ENCODE measurements at places on chromosomes 3 and 15.

- no peak for DNase-seq
These were observed 279.4 kb downstream of the RSL24D1 start for GRCh38 chr15:54917312-54917711.

- no peak for DNase-seq
These were observed 769.4 kb upstream of the GOLIM4 start for GRCh38 chr3:168865022-168865551.

GRCh38 chr3:196268284-196269163 lies 19.0 kb downstream of the PCYT1A start:
- DNase-seq = no peak

DNA sequence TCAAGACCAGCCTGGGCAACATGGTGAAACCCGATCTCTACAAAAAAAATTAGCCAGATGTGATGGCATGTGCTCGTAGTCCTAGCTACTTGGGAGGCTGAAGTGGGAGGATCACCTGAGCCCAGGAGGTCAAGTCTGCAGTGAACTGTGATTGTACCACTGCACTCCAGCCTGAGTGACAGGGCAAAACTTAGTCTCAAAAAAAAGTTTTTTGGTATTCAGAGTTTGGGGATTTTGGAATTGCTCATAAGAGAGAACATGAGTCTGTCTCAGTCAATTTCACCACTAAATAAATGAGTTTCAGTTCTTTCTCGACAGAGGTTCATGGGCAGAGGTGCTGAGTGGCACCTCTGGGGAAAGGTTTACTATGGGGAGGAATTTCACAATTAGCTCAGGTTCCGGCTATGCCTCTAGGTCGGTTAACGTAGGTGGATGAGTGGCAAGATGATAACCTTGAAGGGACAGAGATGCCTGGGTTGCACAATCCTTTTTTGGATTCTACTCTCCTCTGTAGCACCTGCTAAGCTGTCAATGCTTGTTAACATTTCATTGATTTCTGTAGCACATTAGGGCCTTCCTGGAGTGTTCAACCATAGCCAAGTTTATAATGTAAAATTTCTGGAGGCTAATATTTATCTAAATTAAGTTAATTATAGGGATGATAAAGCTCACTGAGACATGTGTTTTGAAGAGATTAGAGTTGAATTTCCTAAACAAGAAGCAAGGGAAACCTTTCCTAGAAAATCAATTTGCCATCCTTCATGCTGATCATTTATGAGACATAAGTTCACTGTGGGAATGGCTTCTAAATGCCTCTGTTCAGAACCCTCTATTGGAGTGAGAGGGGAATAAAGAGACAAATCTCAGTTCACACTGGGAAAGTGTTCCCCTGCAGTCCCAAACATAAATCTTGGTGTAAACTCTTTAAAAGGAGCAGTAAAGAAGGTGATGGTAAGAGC lies 37.4 kb upstream of the DCP1A start:
- no peak for DNase-seq

GRCh38 chr15:62119227-62119864 lies 45.7 kb downstream of the C2CD4B start:
- no peak for DNase-seq

DNA sequence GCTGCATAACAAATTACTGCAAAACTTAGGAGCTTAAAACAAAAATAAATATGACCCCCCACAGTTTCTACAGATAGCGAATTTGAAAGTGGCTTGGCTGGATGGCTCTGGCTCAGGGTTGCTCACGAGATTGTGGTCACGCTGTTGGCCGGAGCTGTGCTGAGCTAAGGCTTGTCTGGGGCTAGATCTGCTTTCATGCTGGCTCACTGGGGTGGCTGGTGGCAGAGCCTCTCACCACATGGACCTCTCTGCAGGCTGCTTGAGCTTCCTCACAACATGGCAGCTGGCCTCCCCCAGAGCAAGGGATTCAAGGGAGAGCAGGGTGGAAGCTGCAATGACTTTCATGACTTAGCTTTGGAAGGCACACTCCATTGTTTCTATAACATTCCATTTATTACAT lies 354.1 kb downstream of the SHQ1 start:
- no peak for DNase-seq

DNA sequence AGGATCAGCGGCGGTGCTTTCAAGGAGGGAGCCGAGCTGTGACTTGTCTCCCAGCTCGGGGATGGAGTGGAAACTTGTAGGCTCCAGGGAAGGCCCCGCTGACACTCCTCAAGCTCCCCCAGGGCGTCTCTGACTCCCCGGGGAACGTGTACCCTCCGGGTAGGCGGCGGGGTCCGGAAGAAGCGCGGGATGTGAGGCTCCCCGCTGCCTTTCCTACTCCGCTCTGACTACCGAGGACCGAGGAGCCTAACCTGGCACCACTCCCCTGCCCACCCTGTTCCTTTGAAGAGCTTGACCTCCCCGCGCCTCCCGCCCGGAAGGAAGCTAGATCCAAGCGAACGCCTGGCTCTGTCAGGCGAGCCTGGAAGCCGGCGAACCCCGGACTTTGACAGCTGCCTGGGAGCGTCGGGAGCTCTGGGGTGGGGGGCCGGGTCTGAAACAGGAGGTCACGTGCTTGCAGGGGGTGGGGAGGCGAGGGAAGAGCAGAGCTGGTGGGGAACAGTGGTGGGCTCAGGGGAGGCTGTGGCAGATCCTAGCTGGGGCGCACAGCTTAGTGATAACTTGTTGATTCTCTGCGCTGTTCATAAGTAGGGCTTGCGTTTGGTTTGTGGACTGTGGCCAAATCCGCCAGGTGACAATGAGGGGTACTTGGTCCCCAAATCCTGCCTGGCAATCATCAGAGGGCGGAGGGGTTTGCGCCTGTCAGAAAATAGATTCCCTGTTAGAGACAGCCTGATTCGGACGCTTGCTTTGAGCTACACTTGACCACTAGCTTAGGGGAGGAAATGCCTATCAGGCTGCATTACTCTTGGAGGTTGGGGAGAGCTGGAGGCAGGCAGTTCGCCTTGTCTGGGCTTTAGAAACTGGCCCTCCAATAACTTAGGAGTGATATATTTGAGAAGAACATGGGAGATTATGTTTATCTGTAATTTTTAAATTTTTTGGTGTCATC lies 1.2 kb downstream of the CLSTN2 start:
- no peak for DNase-seq

DNA sequence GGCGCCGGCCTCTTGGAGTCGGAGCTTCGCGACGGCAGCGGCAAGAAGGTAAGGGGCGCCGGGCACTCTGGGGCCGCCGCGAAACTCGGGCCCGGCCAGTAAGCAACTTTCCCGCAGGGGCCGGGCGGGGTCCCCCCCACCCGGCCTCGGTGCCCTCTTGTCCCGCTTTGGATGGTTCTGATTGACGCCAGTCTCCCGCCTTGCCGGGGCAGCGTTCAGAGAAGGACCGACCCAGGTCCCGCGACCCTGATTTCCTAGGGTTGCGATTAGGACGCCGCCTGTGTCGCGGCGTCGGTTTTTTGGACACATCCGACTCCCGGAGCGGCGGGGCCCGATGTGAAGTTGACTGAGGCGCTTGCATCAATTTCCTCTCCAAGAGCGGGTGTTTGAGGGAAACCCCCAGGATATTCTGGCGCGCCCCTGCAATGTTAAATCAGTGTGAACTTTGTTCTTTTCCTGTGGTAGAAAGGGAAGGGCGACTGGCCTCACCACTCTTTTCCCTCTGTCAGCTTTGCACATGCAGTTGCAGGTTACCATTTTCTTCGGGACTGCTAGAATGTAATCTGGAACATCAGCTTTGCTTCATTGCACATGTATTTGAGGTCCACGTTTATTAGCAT lies 755 bp downstream of the PDE8A start:
- peak; percentile 84 for DNase-seq

- DNase-seq = no peak
These were observed 58.7 kb upstream of the TBC1D5 start for GRCh38 chr3:17801131-17801530.

DNA sequence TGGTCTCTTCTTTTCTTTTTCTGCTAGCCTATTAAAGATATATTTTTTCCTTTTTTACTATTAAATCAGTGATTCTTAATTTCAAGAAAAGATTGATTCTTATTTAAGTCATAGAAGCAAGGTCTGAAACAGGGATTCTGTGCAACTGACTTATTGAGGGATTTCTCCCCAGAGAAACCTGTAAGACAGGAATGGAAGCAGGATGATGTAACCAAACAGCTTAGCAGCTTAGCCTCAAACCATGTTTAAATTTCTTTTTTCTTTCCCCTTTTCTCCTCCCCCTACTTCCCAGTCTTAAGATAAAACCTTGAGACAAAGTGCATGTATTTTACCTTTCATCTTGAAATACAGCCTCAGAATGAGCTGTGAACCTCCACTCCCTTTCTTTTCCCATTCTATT lies 322.8 kb downstream of the NEK10 start:
- DNase-seq = no peak

GRCh38 chr15:77786956-77787355 lies 154.2 kb upstream of the LINGO1 start:
- no peak for DNase-seq

DNA sequence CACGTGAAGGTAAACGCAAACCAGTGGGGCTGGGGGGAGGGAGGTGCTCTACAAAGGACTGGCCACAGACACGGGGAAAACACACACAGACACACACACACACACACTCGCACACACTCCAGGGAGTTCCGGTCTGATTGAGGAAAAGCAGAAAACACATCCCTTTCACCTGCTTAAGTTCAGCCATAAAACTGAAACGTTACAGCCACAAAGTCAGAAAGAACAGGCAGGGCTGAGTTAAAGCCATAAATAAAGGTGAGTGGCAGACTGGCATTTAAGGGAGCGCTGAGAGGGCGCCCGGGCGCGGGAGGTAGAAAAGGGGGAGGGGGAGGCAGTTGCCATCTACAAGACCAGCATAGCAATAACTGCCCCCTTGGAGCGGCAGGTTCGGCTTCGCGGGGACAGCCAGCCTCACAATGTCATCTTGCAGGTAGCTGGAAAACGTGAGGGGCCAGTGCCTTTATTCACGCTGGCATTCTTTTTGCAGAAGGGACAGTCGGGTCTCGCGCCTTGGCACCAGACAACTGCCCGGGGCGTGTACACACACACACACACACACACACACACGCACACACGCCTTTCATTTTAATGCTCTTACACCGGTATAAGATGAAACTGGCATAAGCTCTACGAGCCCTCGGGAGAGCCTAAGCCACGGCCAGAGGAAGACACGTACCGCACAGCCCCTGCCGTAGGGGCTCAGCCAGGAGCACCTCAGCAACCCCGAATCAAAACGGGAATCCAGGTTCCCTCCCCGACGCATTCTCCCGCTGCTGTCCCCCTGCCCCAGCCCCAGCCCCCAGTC lies 866 bp downstream of the TNIK start:
- peak; percentile 74 for DNase-seq

GRCh38 chr3:103873897-103874545 lies 1439.2 kb downstream of the ZPLD1 start:
- no peak for DNase-seq

GRCh38 chr3:32457971-32458471 lies 44.6 kb downstream of the CMTM6 start:
- peak; percentile 85 for DNase-seq

- no peak for DNase-seq
These were observed 31.6 kb upstream of the ACP3 start for GRCh38 chr3:132285620-132285945.

DNA sequence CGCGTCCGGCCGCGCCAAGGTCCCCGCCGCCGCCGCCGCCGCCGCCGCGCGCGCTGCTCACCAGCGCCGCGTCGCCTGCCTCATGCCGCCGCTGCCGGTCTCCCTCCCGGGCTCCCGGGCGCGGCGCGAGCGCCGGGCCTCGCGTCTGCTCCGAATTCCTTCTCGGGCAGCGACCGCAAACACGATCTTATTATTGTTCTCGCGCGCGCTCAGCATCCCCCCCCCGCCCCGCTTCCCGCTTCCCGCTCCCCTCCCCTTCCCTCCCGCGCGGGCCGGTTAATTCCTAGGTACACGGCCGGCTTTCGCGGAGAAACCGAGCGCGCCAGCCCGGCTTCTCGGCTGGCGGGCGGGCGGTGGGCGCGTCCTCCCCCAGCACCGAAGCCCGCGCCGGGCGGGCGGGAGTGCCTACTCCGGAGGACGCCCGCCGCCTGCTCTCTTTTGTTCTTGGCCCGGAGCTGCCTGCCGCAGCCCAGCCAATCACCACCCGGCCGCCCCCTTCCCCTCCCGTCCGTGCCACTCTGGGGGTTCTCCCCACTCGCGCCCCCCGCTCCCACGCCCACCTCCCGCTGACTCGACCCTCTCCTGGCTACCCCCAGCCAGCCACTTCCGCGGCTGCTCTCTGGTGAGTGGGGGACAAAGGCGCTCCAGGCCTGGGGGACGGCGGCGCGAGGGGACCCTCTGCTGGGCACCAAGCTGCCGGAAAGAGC lies at the start of gene HDGFL3:
Gene HDGFL3 (minus strand): TSS at position 164 of the 707 bp plus-strand sequence. CDS start 409 bp downstream, outside the sequence.
- peak; percentile 18 for DNase-seq

- DNase-seq = no peak
These were observed 99.0 kb upstream of the MEF2A start for GRCh38 chr15:99466701-99467337.

GRCh38 chr3:37924453-37924852 lies 62.8 kb downstream of the CTDSPL start:
- DNase-seq = no peak

DNA sequence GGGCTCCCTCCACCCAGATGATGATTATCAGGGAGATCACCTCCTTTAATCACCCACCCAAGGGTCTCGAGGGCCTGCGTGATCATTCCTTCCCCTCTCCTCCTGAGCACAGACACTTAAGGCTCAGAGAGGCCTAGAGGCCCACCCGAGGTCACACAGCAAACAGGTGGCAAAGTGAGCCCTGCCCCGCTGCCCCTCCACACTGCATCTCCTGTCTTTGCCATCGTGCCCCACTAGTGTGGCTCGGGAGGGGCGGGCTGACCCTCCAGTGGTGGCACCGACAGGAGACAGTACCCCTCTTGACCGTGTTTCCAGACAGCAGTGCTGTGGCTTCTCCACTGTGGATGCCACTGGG lies 4.9 kb upstream of the PLXND1 start:
- no peak for DNase-seq

- no peak for DNase-seq
These were observed 513.4 kb downstream of the ZNF385D start for GRCh38 chr3:21237638-21238037.

DNA sequence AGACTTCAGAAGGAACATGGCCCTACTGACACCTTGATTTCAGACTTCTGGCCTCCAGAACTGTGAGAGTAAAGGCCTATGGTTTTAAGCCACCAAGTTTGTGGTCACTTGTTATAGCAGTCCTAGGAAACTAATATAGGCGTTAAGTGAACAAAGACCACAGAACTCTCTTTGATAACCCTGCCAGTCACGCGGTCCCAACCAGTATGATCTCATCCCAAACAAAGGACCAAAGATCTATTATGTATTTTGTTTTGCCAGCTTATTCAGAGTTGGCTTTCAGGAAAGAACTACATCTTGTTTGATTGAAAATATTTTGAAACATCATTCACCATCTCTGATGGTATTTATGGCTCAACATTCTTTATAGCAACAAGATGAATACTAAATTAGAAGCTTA lies 294.4 kb upstream of the SLCO3A1 start:
- no peak for DNase-seq

Measured in CD8-positive, alpha-beta T cell (primary cell).